Activated CD4-positive, alpha-beta T cell treated with anti-CD3 and anti-CD28 coated beads, Interleukin-2, amount 50 U/mL, for 4 hours (primary cell): ENCODE measurements at places on chromosomes 16 and 17.

GRCh38 chr17:2452216-2452750 is 51.4 kb upstream of the MNT start:
- DNase-seq, result no peak

GRCh38 chr16:11249233-11250061 is 6.6 kb downstream of the SOCS1 start:
- DNase-seq, result no peak

DNA sequence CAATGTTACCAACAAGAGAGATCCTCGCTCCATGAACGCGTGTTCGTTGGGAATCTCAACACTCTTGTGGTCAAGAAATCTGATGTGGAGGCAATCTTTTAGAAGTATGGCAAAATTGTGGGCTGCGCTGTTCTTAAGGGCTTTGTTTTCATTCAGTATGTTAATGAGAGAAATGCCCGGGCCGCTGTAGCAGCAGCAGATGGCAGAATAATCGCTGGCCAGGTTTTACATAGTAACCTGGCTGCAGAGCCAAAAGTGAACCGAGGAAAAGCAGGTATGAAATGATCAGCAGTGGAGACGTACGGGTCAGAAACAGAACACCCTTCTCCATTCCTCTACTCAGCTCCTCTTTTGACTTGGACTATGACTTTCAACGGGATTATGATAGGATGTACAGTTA is 13.3 kb downstream of the SOCS1 start:
- no peak for DNase-seq

DNA sequence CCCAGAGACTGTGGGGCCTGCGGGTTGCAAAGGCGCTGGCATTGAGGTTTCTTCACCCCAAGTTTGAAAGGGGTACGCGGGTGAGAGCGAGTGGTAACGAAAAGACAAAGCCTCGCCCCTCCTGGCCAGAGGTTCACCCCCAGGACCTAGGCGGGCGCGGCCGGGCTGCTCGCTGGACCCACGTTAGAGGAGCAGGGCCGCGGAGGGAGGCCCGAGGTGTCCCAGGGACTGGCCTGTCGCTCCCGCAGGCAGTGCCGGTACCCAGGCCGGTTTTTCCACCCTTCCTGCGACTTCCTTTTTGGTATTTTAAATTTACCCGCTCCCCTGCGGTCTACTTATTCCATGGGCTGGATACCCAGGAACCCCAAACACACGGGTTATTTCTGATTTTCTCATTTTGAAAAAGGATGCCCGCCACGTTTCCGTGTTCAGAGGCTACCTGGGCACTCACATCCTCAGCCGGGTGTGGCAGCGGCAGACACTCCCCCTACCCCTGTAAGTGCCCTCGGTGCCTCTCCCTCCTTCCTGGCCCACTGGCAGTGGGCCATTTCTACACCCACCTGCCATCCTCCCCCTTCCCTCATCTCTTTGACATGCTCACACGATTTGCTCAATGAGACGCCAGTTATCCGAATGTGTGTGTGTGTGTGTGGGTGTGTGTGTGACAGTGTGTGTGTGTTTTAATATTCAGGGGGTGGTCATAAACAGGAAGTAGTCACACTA is 1.6 kb upstream of the FOXL1 start:
- no peak for DNase-seq

GRCh38 chr17:8025176-8025911 is 13.5 kb upstream of the ALOX15B start:
- DNase-seq, result no peak

GRCh38 chr17:39671651-39672521 is 3.6 kb downstream of the PNMT start:
- DNase-seq, result no peak

DNA sequence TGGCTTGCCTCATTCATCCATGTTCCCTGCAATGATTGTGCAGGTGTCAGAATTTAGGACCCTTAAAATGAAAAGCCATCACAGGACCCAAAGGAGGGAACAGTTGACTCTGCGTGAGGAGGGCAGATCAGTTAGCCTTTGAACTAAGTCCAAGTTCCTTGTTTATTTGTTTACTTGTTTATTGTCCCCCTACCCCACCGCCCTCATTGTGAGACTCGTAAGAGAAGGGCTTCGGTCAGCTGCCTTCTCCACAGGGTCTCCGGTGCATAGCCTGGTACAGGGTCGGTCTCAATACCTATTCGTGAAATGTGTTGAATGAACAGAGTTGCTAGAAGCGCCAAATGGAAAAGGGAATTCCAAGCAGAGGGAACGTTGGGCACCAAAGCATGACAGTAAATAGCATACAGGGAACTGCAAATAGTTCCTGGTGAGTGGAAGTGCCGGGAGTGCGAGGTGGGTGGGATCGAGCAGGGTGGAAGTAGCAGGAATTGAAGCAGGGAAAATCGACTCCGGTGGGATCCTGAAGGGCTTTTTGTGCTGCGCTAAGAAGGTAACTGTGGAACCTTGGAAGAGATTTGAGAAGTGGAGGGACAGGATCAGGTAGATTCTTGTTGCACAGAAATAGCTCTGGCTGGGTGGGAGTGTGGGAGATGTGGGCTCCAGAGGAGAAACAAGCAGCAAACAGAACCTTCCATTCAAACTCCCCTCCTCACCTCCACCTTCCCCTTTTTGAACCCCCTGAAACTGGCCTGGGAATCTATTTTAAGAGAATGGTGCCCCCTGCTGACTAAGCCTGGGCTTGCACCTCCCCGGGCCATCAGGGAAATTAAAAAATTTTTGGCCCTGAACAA is 12.7 kb downstream of the SLC35B1 start:
- peak; percentile 69 for DNase-seq

DNA sequence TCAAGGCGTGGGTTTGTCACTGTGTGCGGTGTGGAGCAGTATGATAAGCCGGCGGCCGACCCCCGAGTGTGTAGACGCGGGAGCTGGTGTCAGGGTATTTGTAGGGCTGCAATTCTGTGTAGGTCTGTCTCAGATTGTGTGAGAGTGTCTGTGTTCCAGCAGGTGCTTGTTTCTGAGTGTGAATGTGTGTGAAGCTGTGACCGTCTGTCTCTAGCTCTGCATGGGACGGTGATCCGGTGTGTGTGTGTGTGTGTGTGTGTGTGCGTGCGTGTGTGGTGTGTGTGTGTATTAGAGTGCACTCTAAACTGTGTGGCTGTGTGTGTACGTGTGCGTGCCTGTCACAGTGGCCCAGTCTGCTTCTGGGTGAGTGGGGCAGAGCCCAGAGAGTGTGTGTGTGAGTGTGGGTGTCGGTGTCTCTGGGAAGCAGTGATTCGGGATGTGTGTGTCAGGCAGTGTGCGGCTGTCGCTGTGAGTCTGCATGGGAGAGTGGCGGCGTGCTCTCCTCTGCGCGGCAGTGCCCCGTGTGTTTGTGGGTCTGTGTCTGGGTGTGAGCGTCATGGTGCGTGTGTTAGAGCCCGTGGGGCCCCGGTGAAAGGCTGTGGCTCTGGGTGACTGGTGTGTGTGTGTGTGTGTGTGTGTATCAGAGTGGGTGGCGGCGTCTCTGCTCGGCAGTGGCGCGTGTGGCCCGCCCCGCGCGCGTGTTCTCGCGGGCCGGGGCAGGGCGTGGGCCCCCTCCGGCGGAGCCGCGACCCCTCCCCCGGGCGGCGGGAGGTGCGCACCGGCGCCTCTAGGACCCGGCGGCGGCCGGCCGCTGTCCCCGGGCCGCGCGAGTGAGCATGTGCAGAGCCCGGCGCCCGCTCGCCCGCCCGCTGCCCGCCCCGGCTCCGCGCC is at the start of gene WSCD1:
Gene WSCD1 (plus strand): TSS at position 841 of the 891 bp plus-strand sequence. CDS start 10,280 bp downstream, outside the sequence.
- DNase-seq, result no peak

DNA sequence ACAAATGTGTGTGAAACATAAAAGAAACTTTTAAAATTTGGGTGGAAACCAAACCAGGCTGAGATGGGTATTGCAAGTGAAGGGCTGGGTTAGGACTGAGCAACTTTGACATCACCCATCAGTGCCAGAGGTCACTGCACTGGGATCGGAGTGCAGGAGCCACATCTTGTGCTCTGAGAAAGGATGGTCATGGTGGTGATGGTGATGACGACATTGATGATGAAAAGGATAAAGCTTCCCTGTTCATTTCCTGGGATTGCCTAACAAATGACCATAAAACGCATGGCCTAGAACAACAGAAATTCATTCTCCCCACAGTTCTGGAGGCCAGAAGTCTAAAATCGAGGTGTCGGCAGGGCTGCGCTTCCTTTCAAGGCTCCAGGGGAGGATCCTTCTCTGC is 324.0 kb downstream of the MAF start:
- DNase-seq, result no peak

DNA sequence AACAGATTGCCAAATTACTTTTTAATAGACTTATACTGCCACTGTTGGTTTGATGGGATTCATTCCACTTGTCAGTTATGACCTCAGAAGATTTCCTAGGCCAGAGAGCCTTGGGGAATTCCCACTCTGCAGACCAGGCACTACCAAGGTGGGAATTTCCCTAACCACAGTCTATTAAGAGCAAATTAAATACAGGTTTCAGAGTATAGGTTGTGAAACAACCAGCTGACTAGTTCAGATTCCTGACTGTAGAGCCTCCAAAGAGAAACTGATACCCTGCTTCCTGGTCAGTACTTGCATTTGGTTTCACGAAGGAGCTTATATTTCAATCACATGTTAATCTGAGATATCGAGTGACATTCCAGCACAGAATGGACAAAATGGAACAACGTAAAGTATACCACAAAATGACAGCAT is 186.5 kb downstream of the STX8 start:
- no peak for DNase-seq

DNA sequence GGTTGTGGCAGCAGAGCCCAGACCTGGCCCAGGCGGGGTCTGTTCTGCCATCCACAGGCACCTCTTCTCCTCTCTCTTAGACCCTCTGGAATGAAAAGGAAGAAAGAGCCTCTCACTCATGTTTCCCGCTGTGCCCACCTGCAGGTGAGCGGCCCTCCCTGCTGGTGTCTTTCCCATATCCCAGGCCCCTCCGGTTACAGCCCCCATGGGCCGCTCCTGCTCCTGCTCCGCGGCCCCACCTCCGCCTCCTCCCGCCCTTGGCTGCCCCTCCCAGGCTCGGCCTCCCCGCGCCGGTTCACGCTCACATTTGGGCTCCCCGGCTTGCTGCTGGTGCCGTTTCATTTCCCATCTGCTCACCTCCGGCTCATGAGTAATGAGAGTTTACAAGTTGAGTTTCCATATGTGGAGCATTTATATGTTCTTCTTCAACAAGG is 98.7 kb upstream of the SDK2 start:
- DNase-seq, result no peak

DNA sequence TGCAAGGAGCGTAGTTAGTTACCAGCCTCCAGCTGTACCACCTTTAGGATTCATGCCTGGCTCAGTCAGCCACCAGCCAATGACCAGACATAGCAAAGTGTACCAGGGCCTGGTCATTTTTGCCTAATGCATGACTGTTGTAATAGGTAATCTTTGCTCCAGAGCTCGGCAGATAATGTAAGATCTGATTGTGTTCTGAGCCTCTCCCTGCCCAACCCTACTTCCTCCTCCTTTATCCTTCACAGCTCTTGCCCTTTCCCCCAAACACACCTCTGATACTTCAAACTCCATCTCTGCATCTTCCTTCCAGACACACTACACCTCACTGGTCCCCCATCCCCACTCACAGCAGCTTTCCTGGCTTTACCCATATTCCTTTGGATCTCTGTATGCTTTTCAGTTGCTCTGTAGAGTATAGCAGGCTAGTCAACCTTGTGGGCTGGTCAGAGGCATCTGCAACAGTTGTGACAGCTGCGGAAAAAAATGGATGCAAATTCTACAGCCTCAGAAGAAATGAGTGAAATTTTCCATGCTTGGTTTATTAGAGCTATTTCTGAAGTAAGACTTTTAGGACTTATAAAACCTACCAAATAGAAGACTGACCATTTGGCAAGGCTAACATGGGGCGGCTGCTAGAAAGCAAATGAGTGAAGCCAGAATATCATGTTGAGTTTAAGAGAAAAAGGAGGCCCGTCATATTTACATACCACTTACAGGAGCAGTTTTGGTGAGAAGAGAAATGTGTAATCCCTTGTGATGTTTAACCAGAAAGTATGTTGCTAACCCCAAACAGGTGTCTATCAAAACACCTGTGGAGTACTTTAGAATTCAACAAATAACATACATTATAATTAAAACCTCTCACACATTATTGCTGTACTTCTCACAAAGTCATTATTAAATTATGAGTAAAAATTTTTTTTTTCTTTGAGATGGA is 19.9 kb upstream of the C16orf87 start:
- no peak for DNase-seq

DNA sequence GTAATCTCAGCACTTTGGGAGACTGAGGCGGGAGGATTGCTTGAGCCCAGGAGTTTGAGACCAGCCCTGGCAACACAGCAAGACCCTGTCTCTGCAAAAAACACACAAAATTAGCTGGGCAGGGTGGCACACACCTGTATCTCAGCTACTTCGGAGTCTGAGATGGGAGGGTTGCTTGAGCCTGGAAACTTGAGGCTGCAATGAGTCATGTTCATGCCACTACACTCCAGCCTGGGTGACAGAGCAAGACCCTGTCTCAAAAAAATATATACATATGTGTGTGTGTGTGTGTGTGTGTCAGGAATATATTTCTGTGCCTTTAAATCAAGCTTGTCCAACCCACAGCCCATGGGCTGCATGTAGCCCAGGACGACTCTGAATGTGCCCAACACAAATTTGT is 55.2 kb downstream of the CRISPLD2 start:
- DNase-seq, result no peak

DNA sequence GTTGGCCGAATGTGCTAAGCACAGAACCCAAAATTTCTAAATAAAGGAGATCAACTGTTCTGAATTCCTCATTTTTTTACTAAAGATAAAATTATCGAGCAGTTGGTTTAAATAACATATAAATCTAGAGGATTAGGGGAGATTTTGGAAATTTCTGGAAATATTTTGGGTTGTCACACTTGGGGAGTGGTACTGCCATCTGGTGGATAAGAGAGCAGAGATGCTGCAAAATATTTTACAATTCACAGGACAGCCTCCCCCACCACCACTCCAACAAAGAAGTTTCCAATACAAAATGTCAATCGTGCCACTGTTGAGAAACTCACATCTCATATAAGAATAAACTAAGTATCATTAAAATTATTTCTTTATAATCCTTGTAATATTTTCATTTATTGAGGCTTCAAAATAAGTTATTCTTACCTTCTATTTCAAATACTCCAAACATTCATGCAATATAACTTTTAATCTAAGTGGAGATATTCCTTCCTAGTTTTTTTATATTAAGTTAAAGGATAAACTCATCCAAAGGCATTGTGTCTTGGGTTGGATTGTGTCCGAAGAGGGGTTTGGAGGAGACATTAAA is 17.0 kb upstream of the ABCA8 start:
- DNase-seq, result no peak

DNA sequence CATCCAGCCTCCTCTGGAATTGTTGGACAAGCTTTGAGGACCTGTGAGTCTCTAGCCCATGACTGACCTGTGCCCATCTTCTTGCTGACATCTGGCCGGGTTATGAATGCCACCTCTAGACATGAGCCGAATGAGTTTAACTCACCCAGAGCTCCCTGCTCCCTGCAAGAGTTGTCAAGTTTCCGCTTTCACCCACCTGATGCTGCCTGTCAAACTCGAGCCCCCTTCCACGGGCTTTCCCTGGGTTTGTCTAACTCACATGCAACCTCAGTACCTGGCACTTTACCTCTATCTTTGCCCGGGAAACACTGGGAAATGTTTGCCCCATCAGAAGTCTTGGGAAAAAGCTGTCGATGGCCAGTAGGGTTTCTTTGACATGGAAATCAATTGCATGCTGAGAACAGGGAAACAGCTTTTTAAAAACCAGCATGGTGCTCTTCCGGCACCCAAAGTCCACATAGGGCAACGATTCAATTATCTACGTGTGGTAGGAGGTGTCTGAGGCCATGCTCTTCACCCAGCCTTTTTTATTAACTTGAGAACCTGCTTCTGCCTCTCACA is 33.8 kb upstream of the DNAH17 start:
- no peak for DNase-seq

- no peak for DNase-seq
These were observed 24.0 kb downstream of the AKTIP start for GRCh38 chr16:53478965-53479364.

GRCh38 chr17:68011199-68011665 is 15.0 kb upstream of the C17orf58 start:
- DNase-seq, result peak; percentile 40
